HT1080 (cell line): ENCODE measurements at places on chromosomes 11 and 22. TPM values are rescaled to one million over a fixed set of nuclear protein-coding genes. Genes with fewer than 3 reads are reported as not detected.

Gene KCNA4
- total RNA-seq = not detected in 2 replicates

Gene TBX1
- 0.14 and 0.17 TPM in 2 replicates for total RNA-seq

Gene UBQLN3
- total RNA-seq = not detected in 2 replicates

Gene SORL1
- total RNA-seq = 3.1 and 4.9 TPM in 2 replicates

DNA sequence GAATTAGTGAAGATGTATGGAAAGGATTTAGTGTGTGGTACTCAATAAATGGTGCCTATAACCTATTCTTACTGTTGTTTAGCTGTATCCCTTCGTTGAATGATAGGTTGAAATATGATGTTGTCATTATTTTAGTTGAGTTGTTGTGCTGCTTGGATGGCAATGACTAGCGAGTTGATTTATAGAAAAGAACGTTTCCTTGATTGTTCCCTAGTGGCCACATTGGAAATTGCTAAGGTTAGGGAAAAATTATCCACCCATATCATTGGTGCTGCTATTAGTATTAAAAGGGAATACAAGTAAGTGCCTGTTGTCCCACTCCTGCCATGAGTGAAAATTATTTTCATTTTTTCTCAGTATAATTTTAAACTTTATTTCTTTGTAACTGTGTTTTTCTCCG lies 14.5 kb downstream of the EMSY start:
- DNase-seq = no peak

GRCh38 chr22:19516378-19517170 lies 7.6 kb downstream of the CLDN5 start:
- DNase-seq = no peak

DNA sequence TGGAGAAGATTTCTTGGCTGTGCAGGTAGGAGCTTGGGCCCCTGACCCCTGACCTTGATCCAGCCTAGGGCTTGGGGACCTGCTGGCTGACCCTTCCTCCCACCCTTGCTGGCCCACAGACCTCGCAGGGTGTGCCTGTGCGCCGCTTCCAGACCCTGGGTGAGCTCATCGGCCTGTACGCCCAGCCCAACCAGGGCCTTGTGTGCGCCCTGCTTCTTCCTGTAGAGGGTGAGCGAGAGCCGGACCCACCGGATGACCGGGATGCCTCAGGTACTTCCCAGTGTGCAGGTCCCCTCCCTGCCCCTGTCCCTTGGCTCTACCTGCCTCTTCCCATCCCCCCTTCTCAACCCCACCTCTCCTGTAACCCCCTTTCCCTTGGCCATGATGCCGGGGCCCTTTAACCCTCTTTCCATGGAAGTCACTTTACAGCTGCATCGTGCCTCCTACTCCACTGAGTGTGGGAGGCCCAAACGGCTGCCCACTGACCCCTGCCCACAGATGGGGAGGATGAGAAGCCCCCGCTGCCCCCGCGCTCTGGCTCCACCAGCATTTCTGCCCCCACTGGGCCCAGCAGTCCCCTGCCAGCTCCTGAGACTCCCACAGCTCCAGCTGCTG lies 3.8 kb downstream of the INPPL1 start:
- DNase-seq = no peak

DNA sequence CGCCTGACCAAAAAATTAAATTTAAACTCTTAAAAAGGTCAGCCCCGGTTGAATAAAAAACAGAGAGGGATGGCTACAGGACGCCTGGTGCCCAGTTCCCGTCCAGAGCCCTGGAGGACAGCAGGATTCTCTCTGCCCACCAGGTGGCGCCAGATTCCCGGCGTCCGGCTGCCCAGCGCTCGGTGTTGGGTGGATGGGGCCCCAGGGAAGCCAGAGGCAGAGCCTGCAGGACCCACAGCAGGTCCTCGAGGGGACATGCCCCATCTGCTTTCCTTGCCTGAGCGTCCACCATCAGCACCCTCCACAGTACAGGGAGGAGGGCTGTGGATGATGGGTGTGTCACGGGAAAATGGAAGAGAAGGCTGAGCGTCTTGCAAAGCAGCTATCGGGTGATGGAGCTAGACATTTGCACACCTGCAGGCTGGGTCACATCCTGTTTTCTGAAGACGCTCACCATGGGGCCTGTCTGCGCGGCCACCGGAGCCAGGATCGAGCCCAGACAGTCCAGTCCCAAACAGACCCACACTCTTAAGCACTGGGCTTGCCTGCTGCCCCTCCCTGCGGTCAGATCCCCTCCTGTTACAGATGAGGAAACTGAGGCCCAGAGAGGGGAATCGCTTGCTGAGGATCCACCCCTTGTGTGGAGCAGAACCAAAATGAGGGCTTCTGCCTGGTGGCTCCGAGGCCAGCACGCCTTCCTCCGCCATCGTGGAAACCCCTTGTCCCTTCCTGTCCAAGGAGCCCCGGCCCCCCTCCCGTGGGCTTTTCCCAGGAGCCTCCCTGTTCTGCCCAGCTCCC lies 18.5 kb upstream of the CBX7 start:
- peak; percentile 71 for DNase-seq

GRCh38 chr11:34620820-34621792 lies at the start of gene EHF:
TSS of gene EHF (plus strand) at chr11:34621093. CDS start at chr11:34642631, 21,538 bp downstream.
- DNase-seq = no peak

- peak; percentile 42 for DNase-seq
Observed at GRCh38 chr11:109606256-109606655, 184.3 kb downstream of the C11orf87 start.

DNA sequence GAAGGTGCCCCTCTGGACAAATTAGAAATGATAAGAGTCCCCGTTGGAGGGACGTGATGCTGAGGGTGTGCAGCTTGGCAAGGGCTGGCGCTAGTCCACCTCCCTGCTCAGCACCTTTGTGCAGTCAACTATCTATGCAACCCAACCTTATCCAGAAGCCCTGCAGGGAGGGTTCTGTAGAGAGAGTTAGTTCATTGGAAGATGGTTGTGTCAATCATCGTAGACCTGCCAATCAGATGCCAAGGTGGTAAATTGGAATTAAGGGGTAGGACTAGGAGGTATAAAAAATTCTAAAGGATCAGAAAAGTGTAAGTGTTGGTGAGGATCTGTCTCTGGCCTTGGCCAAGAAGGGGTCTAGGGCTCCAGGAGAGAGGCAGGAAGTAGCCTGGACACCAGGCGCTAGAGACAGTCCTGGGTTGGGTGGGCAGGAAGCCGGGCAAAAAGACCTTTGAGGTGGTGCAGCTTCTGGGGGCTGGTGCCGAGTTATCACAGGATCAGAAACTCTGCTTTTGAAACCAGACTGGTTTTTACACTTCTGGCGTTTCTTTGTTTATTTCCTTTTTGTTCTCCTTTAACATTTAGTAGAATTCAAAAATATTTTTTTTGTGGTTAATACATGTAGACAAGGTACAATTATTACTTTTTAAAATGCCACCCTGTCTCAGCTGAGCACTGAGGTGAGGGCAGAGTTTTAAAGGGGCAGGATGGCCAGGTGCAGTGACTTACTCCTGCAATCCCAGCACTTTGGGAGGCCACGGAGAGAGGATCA lies 1.6 kb downstream of the C1QTNF6 start:
- peak; percentile 59 for DNase-seq

GRCh38 chr11:128422576-128423370 lies 164.6 kb downstream of the ETS1 start:
- DNase-seq = no peak

- no peak for DNase-seq
Observed at GRCh38 chr11:14229472-14229871, 129.5 kb downstream of the RRAS2 start.

- peak; percentile 27 for DNase-seq
Observed at GRCh38 chr11:68454767-68455166, 5.8 kb upstream of the PPP6R3 start.
